ENCODE measurements at places on chromosomes 12 and 14.

- DNase-seq, result no peak
Observed at GRCh38 chr12:44031472-44032185, 195.7 kb downstream of the TMEM117 start.

DNA sequence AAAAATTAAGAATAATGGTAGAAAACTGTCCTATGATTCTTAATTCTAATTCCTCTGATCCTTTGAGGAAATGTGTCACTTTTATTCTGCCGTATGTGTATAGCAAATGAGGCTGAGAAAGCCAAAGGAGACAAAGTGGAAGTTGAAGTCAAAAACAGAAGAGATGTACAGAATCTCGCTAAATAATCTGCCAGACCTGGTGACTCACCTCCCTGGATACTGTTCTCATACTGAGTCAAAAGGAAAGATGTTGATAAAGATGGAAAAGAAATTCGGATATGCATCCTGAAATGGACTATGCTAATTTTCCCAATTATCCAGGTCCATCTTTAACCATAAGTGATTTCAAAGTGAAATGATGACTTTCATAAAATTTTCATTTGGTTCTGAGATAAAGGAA, 92.5 kb downstream of the DUSP6 start:
- DNase-seq, result no peak

GRCh38 chr14:68962681-68963080, 16.4 kb downstream of the ACTN1 start:
- DNase-seq, result no peak

DNA sequence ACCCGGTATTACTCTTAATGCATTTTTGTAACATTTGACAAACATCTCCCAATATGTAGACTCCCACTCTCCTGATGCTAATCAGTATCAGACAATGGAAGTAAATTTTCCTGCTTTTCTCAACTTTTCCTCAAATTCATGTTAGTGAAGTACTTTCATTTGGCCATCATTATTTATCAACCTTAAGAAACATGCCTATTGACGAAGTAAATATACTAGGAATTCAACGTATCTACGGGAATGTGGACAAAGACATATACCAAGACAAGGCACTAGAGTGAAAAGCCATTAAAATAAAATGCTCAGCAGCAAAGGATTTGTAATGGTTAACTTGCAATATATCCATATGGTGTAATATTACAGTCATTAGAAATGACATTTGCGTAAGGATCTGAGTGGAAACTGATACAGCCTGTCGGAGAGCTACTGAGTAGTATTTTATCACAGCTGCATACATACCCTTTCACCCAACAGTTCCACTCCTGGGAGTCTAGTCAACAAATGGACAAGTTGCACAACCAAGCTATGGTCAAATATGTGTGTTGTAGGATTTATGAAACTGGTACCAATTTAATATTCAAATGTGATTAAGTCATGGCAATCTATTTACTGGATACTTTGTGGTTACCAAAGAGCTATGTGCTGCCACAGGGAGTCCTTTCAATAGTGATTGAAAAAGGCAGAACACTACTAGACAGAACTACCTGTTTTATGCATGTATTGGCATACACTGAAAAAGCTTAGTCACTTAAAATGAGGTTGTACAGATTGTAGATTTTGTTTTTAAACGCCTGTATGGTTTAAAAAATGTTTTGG, 26.5 kb downstream of the NUDT4 start:
- no peak for DNase-seq

- no peak for DNase-seq
Observed at GRCh38 chr14:72027061-72027460, 94.8 kb downstream of the RGS6 start.

GRCh38 chr12:96404696-96405095, 4.5 kb upstream of the CDK17 start:
- DNase-seq, result no peak

DNA sequence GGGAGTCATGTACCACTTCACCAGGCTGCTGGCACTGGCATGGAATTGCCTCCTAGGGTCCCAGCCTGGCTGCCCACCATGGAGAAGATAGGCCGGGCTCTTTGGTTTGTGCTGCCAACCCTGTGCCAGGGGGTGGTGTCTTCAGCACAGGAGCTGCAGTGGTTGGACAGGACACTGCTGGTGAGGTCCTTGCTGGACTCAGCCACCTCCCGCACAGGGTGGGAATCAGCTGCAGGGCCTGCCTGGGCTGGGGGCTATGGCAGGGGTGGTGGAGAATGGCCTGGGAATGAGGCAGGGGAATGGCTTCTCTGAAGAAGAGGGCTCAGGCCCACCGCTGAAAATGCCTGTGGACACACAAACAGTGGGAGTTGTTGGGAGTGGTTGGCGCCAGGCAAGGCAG, 70.6 kb upstream of the CAPRIN2 start:
- no peak for DNase-seq

- DNase-seq, result no peak
Observed at GRCh38 chr14:99205086-99205688, 66.8 kb downstream of the BCL11B start.

GRCh38 chr14:23245282-23245681, 7.5 kb downstream of the RNF212B start:
- DNase-seq, result no peak

- DNase-seq, result no peak
Observed at GRCh38 chr12:38892087-38892786, 13.2 kb downstream of the CPNE8 start.
